ENCODE measurements at places on chromosomes 1 and 21.

DNA sequence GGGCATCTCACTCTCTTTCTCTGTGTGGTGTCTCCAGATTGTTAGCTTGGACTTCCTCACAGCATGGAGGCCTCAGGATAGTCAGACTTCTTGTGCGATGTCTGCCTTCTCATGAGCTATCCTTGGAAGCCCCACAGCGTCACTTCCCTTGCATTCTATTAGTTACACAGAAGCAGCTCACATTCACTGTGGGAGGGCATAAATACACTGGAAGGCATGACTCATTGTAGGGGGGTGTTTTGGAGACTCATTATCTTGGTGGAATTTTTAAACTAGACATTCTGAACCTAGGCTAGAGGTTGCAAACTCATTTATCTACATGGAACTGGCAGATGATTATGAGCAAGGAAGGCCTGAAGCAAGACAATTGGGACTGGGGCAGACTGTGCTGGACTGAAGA is 21.4 kb upstream of the FASLG start:
- no peak for DNase-seq

GRCh38 chr1:160117300-160117699 is 1.7 kb downstream of the ATP1A2 start:
- DNase-seq = no peak

- DNase-seq = no peak
Observed at GRCh38 chr1:169624912-169625311, 5.0 kb downstream of the SELP start.

DNA sequence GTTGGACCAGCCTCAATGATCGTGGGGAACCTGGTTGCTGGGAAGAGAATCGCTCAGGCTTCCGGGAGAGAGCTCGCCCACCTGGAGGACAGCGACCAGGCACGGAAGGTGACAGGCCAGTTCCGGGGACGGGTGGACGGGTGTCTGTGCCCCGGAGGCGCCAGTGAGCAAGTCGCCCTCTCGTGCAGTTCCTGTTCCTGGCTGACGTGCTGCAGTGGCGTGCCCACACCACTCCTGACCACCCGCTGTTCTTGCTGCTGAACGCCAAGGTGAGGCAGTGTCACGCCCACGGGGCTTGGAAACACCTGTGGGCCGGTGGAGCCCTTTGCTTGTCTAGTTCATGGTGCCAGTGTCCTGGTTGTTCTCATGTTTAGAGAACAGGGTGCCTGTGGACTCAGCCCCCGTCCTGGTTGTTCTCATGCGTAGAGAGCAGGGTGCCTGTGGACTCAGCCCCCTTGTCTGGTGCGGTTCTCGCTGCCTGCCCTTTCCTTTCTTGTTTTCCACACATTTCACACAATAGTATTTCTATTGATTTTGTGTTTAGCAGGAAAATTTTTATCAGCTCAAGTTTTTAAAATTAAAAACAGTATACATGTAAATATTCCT is 53.1 kb downstream of the S100B start:
- DNase-seq = peak; percentile 60

DNA sequence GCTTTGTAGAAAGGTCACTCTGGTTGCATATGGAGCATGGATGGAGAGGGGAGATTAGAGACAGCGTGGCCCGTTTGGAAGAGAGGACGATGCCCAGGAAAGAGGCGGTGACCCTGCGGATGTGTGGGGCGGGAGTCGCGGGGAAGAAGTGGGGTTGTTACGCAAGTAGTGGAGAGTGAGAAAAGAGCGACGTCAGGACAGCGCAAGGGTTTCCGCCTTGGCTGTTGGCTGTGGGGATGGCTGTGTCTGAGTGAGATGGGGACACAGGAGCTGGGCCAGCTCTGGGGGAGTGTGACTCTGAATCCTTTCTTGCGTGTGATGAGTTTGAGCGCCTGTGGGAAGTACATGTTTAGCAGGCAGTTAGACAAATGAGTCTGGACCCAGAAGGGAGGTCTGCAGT is 3.8 kb downstream of the B4GALT2 start:
- no peak for DNase-seq

- no peak for DNase-seq
Observed at GRCh38 chr21:28151758-28152157, 840.9 kb downstream of the LTN1 start.

- DNase-seq = no peak
Observed at GRCh38 chr1:50110656-50111055, 1.9 kb downstream of the ELAVL4 start.

DNA sequence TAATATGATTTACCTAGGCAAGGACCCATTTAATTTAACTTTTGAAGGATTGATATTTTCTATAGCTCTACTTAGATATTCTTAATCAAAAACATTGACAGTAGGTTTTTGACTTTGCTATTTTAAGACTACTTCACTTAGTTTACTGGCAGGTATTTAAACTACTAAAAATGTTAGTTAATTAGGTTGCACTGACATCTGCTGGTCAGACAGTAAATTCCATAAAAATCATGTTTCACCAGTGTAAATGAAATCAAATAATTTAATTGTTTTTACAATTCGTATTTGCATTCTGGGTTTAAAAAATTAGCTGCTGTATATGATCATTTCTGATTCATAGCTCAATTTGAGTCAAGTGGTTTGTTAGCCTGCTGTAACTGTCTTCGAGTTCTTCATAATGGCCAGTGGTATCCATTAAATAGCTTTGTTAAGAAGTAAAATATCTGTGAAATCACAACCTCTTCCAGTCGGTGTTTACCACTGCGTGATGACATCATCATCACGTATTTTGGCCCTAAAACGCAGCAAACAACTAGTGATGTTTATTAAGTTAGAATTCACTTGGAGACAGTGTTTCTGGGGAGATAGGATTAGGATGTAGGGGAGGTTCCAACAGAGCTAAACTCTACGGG is 26.2 kb downstream of the EXTL2 start:
- peak; percentile 61 for DNase-seq

GRCh38 chr1:21836729-21837128 is 24.7 kb downstream of the LDLRAD2 start:
- no peak for DNase-seq

DNA sequence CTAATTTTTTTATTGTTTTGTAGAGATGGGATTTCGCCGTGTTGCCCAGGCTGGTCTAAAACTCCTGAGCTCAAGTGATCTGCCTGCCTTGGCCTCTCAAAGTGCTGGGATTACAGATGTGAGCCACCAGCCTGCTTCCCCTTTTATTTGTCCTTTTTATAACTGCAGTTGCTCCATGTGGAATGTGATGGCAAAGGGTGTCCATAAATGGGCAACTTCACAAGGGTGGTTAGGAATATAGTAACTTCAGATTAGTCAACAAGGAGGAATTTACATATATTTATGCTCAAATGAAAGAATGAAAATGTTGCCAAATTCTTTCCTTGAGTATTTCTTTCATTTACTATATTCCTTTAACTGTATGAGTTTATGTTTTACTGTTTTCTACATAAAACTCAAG is 182.9 kb downstream of the BACH1 start:
- no peak for DNase-seq

- DNase-seq = peak; percentile 49
Observed at GRCh38 chr1:248872752-248873408, 14.0 kb upstream of the ZNF692 start.

DNA sequence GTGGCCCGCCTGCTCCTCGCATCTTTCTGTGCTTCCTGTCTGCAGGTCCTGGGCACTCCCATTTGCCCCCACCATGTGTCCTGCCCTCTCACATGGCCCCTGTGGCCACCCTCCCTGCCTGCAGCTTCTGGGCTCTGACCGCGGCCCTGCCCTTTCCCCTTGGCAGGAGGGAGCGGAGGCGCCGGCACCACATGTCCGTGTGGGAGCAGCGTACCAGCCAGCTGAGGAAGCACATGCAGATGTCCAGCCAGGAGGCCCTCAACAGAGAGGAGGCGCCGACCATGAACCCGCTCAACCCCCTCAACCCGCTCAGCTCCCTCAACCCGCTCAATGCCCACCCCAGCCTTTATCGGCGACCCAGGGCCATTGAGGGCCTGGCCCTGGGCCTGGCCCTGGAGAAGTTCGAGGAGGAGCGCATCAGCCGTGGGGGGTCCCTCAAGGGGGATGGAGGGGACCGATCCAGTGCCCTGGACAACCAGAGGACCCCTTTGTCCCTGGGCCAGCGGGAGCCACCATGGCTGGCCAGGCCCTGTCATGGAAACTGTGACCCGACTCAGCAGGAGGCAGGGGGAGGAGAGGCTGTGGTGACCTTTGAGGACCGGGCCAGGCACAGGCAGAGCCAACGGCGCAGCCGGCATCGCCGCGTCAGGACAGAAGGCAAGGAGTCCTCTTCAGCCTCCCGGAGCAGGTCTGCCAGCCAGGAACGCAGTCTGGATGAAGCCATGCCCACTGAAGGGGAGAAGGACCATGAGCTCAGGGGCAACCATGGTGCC is 249.1 kb downstream of the CACNA1E start:
- no peak for DNase-seq

DNA sequence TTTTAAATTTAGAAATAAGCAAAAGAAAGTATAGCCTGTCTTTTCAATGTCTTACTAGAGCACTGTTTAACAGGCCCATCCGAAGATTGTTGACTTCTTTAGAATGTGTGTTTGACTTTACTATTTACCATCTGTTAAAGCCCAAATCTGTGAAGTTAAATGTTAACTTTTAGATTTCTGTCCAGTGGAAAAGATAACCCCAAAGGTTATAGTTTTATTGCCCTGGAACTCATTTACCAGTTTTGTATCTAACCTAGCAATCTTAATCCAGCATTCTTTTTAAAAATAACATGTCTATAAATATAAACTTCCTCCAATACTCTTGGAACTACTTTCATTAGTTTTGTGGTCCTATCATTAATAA is 37.9 kb downstream of the SNRPE start:
- DNase-seq = no peak

GRCh38 chr1:212004895-212005608 is 30.3 kb downstream of the INTS7 start:
- no peak for DNase-seq

GRCh38 chr1:96157101-96157500 is 564.5 kb upstream of the PTBP2 start:
- DNase-seq = no peak

DNA sequence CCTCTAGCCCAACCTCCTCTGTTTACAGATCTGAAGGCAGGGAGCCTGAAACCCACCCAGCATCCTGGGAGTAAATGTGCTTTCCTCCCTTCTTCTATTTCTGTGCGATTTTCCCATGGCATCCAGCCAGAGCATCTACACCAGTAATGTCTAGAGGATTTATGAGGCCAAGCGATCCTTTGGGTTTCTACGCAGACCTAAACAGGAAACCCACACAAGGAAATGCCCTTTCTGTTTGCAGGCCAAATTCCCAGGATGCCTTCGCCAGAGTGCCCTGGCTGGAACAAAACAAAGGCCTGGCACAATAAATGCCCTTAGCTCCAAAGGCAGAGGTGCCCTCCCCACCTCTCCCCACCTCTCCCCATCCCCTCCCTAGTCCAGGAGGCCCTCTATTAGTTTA is 110.5 kb upstream of the CDC42BPA start:
- no peak for DNase-seq

DNA sequence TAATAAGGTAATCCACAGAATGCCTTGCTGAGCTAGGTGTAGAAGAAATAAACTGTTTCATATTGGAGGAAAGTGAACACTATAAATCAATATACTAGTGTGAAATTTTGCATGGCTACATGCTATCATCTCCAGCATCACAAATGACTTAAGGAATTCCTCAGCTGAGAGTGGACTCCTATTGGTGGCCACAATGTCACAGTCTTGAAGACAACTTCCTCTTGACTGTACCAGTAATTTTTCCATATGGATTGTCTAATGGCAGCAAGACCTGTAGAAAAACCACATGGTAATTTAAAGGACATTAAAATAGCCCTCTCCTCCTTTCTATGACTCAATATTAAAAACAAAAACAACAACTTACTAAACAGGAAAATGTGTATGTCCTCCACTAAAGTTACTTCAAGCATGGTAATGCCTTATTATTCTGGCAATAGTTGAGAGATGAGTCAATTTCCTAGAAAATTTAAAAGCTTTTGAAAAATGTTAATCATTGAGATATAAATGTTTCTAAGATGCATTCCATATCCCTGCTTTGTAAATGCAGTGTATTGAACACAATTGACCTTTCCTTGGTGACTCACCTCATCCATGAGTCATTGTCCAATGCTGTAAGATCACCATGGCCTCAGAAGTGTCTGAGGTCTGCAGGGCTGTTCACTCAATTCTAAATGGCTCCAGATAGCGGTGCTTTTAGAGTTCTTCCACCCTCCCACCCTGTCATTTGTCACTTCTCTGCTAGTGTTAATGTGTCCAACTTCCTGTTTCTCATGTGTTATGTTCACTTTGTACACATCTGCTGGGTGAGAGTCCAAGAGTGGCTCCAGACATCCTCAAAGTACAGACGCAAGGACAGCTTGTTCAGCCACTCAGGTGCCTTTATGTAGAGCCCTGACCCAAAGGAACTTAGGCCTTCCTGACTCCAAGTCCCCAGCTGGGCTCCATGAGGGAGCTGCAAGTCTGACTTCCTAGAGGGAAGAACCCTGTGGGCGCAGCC is 32.8 kb upstream of the DNASE2B start:
- DNase-seq = peak; percentile 2

GRCh38 chr1:82578086-82578726 is 777.5 kb downstream of the ADGRL2 start:
- no peak for DNase-seq

DNA sequence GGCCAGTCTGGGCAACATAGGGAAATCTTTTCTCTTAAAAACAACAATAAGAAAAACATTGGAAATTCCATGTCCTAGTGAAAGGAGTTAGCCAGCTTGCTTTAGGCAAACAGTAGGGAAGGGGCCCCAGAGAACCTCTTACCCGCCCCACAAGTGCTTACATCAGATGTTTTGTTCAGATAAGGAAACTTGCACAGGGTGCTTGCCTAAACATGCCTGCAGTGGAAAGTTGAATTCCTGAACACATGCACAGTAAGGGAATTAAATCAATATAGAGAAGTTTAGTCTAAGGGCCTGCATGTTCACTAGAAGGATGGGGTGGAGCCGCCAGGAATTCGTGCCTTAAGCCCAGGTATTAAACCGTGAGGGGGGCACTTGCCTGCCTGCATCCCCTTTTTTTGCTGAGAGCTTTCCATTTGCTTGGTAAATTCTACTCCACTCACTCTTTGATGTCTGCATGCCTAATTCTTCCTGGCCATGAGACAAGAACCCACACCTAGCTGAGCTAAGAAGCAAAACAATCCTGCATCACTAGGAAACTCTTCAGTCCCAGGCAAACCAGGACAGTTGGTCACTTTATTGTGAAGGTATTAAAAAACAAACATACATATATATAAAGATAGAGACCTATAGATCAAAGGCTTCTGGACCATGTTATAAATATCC is 499.0 kb downstream of the SIPA1L2 start:
- DNase-seq = no peak

GRCh38 chr1:211133393-211133835 is 534 bp downstream of the KCNH1 start:
- DNase-seq = peak; percentile 14

DNA sequence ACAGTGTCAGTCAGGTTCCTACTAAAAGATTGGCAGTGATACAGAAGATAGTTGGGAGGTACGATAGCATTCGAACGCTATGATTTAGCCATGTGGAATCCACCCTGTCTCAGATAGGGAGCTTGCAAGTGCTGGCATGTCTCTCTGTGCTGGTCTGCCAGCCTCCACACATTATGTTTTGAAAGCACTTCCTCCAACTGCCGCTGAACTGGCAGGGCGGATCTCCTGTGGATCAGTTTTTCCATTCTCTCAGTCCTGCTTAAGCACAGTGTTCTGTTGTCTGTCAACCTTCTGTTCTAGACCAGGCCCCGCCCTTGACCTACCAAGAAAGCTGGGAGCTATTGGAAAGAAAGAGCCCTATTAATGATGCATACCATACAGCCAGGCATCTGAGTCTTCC is 65.5 kb upstream of the PALMD start:
- no peak for DNase-seq

Measured in CD4-positive, alpha-beta T cell treated with Interleukin-10 for 1 hour (primary cell).